Activated naive CD4-positive, alpha-beta T cell treated with anti-CD3 and anti-CD28 coated beads, Interleukin-2, amount 50 U/mL, for 16 hours (primary cell): ENCODE measurements at places on chromosomes 12 and 14.
A peak's percentile ranks its signal among the peaks of the same experiment; 100 is the strongest.

DNA sequence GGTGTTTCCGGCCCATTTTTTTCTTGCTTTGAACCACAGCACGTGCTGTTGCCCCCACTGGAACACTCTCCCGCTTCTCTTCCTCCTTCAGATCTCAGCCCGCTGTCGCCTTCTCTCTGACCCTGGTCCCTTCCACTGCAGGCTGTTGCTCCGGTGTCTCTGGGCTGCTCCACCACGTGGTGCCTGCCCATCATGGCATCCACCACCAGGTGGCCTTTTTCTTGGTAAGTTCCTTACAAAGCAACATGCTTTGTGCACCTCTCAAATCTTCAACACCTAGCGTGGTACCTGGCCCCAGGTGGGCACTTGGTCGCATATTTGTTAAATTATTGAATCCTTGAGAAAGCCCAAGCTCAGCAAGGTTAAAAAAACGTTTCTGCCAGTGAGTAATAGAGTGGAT lies 19.1 kb downstream of the TUNAR start:
- DNase-seq, result peak; percentile 22

DNA sequence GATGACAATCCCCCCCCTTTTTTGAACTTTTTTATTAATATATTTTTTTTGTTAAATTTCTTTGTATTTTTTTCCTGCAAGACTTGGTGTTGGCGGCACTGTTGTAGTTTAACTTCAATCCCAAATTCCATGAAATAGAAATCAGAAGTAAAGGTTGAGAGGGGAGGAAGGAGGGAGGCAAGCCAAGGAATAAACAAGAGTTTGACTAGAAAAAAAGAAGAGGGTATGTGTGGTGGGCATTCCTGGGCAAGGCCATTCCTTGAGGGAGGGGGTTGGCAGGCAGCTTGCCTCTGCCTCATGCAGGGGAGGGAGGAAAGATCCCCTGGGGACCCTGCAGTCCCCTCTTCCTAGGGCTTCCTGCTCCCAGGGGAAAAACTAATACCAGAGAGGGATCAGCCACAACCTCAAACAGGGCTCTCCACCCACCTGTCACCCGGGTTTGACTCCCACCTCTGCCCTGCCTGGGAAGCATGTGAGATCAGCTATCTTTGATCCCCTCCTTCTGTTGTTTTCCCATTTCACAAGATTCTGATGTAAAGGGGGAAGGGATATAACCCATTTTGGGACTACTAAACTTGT lies 519 bp upstream of the AP1G2 start:
- no peak for DNase-seq

DNA sequence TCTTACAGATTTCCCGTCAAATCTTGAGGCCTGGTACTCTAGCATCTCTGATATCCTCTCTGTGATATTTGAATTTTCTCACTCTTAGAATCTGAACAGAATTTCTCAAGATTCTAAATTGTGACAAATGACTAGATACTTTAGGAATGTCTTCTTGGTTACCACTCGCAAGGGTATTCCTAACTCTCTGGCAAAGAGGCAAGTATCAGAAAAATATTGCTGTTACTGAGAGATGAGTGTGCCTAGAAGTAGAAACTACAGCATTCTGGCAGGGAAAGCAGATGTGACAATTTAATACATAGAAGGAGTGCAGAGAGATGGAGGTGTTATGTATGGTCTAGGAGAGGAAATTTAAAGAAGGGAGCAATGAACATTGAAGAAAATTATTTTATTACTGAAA lies 467.8 kb downstream of the LRIG3 start:
- DNase-seq, result no peak

- no peak for DNase-seq
Measured at GRCh38 chr14:103930051-103930604, 1.9 kb downstream of the TDRD9 start.

GRCh38 chr14:24366413-24366720 lies 1.6 kb upstream of the NFATC4 start:
- DNase-seq, result no peak

GRCh38 chr14:36105401-36105800 lies 71.1 kb downstream of the PTCSC3 start:
- DNase-seq, result no peak

- DNase-seq, result no peak
Measured at GRCh38 chr12:7756993-7757392, 8.0 kb upstream of the NANOGNB start.

DNA sequence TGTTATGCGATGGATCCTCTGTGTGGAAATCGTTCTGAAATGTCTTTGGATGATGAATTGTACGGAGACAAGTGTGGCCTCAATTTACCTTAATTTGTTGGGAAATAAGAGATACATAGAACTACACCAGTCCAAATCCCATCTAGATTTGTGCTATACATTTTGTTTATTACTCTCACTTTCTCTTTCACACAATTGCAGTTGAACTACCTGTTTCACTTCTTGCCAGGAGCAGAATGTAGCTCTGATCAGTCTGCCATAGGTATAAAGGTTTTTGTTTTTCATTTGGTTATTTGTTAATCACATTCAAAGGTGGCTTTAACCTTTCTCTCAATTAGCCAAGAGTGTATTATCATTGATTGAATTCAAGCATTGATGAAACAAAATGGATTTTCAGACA lies 268.2 kb downstream of the SNAPC1 start:
- DNase-seq, result no peak

DNA sequence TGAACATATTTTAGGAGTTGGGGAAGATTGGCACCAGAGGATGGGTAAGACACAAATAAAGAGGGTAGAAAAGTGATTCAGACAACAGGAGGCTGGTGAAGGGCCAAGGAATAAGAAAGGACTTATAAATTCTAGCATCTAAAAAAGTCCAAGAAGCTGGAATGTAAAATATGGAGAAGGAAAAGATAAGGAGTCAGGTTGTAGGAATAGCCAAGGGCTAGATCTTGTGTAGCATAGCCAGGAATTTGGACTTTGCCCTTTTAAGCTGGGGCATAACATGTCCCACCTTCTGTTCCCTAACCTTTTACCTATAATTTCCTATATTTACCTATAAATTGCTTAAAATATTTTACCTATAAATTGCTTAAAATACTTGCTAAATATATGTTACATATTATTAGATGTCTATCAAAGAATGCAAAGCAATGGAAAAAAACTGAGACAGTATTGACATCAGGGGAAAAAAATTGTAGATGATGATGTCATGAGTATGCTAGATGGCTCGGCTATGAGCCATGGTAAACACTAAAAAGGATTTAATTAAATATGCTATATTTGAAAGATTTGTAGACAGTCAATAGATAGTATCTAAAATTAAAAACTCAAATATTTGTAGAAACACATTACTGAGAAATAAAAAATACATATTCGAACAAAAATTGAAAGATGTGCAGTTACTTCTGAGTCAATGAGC lies 99.7 kb upstream of the PLEKHG7 start:
- DNase-seq, result no peak

DNA sequence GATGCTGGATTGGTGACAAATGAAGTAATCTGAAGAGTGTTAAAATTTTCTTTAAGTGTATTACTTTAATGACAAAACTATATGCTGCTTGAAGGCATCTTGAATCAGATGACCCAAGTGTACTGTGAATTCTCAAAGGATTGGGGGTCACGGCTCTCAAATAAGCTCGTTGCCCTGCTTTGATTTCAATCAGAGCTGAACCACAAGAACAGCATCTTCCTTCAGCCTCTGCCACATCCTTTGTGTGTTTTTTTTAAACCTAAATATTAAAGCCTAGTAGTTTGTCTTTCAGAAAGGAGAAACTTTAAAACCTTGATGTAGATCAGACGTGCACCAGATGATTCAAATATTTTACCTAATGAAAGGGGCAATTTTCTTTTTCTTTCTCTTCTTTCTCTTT lies 11.7 kb downstream of the ELK3 start:
- DNase-seq, result no peak

GRCh38 chr14:75539561-75540478 lies 17.6 kb downstream of the BATF start:
- DNase-seq, result peak; percentile 18

DNA sequence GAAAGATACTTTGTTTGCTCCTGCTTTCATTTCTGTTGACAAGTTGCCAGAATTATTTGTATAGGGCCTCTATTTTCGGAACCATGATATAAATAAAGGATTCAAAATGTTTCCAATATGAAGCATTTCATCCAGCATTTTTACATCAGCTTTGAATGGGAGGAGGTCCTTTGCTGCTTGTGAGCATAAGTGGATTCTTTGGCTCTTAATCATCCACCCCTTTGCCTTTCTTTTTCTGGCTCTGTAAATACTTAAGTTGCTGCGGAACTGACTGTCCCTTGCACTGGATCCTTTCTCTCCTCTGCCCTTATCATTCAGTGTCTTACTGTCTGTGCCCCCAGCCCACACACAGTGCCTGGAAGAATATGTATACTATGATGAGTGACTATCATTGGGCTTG lies 357.3 kb upstream of the RGS6 start:
- no peak for DNase-seq

- DNase-seq, result no peak
Measured at GRCh38 chr12:2858944-2859421, 2.1 kb upstream of the TEX52 start.

DNA sequence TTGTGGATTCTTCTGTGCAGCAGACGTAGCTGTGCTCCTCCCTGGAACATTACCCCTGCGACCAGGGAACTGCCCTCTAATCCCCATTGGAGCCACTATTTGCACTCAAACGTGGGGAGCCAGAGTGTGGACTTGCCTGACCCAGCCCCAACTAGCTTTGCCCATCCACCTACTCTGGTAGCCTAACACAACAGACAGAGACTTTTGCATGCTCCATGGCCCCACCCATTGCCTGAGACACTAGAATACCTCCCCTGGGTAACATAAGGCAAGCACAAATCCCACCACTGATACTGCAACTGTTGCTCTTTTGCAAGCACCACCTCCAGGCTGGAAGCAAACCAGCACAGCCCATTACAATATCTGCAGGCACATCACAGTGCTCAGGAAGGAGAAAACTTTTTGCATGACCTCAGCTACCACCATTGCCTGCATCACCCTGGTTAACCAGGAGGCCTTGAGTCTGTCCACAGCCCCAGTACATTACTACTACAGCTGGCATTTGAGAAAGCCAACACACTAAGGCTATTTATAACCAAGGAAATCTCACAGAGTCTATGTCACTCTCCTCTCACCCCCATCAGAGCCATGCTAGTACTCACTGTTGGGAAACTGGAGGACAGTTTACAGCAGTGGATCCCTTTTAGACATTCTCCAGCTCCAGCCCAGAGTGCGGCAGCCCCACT lies 15.0 kb downstream of the CEP128 start:
- DNase-seq, result no peak

- DNase-seq, result no peak
Measured at GRCh38 chr12:10358131-10358530, 31.7 kb downstream of the KLRK1 start.

DNA sequence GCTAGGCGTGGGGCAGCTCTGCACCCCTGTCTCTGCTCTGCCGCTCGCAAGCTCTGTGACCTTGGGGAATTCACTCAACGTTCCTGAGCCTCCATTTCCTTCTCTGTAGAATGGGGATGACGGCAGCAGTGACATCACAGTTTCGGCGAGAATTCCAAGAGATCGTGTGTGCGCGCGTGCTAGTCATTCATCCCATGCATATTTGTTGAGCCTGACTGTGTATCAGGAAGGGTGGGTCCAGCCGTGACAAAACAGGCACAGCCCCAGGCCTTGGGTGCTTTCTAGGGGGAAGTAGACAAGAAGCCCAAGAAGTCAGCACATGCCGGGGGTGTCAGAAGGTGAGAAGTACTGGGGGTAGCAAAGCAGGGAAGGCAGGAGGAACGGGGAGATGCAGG lies 145.6 kb upstream of the NCOR2 start:
- DNase-seq, result no peak

- no peak for DNase-seq
Measured at GRCh38 chr14:92287987-92288386, 35.0 kb upstream of the SLC24A4 start.

GRCh38 chr12:117685110-117685926 lies 283.5 kb downstream of the KSR2 start:
- DNase-seq, result no peak
